ENCODE measurements at places on chromosomes 2 and 18. TPM values are rescaled to one million over a fixed set of nuclear protein-coding genes. Genes with fewer than 3 reads are reported as not detected.

GRCh38 chr2:226550801-226551200, 248.8 kb downstream of the IRS1 start:
- DNase-seq = no peak

DNA sequence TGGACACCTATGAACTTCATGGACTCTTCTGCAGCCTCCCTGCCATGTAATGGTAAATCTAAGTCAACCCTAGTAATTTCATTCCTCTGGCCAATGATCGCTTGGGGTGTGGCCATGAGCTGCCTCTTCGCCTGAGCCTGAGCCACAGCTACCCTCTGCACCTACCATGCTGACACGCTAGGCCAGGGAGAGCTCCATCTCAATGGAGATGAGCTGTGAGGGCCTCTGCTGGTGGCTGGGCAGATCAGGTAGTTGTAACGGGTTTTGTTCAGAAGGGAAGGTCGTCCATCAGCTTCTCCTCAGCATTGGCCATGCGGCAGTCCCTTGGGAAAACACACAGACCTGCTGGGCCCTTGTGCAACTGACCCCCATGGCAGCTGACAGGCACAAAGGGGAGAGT, 24.4 kb downstream of the MPHOSPH10 start:
- peak; percentile 66 for DNase-seq

DNA sequence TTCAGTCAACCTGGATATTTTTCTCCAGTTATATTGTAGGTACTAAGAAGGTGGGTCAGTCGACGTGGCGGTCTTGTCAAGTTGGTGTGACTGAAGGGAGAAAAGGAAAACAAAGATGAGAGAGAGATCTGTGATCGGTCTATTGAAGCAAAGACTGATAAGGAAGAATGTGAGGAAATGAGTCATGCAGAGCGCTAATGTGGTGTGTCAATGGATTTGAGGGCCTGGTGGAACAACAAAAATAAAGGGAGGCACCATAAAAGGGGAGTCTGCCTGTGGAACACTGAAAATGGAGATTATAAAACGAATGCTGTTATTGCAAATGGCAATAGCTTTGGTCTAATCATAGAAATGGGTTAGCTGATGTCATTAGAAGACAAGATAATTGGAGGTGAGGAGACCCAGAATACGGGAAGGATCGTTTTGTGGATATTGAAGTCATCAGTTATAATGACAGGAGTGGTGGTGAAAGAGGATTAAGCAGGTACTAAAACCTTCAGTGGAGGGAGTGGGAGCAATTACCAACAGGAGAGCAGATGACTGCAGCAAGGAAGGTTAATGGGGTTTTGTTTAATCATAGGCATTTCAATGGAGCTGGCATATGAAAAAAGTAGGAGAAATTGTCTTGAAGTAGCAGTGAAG, 599.1 kb upstream of the FSHR start:
- DNase-seq = no peak

ARHGAP25 gene
- 37.7 TPM for total RNA-seq

C2orf74 gene
- total RNA-seq = 11.5 TPM

CTNNA2 gene
- 1.2 TPM for total RNA-seq

- DNase-seq = no peak
Observed at GRCh38 chr18:10011061-10011460, 97.2 kb downstream of the VAPA start.

DNA sequence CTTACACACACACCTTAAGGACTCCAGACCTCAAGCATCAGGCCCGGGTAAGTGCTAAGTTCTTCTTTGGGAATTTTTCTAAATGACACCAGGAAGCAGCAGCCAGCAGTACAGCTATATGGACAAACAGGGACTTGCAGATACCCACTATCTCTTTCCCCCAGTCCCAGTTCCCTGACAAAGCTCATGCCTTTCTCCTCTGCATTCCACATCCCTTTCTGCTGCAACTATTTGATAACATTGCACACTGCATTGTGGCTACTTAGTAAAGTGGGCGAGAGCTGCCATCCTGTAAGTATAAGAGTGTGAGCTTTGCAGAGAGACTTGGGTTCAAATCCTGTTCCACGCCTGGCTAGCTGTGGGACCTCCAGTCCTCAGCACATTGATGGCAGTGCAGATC, 14.0 kb upstream of the CD226 start:
- DNase-seq = no peak
